Epithelial cell of proximal tubule (primary cell): ENCODE measurements at places on chromosomes 13 and 19. TPM values are rescaled to one million over a fixed set of nuclear protein-coding genes. Genes with fewer than 3 reads are reported as not detected.
A peak's percentile ranks its signal among the peaks of the same experiment; 100 is the strongest.

DNA sequence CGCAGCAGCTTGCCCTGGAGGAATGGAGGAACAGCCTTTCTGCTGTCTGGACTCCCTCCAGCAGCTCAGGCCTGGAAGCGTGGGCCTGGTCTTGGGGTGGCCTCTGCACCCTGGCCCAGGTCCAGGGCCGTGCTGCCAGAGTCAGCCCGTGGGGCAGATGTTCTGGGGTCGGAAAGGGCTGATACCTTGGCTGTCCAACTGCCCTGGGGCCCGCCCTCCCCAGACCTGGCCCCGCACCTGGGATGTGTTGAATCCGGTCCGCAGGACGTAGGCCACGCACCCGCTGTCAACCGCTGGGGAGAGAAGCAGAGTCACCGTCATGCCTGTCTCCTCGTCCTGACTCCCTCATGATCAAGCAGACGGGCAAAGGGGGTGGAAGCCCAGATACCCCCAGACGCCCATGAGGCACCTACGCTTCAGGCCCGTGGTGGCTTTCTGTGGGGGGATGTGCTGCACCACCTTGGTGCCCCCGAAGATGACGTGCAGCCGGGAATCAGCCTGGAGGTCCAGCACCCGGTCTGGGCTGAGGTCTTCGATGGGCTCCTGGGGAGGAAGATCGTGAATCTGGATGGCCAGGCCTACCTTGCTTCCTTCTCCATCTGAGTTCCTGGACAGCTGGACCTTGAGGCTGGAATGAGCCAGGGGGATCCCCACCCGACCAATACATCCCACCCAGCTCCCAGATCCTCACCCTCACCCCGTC lies 7.7 kb downstream of the ATP13A1 start:
- DNase-seq = no peak

DNA sequence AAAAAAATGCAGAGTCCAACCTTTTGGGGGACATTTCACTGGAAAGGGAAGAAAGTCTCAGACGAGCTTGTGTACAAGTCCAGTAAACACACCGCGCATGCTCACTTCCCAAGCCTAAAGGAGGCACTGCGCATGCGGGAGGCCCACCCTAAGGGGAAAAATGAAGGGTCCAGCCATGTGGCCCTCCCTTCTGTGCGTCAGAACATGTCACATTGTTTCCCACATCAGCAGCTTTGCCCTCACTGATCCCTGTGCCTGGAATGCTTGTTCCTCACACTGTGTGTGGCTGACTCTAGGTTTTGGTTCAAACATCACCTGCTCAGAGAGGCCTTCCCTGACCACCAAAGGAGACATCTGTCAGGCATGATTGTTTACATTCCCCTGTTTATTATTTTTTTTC lies 4.4 kb downstream of the ELSPBP1 start:
- DNase-seq = no peak

Gene WASF3
- total RNA-seq = 3.0 and 3.8 TPM in 2 replicates

DNA sequence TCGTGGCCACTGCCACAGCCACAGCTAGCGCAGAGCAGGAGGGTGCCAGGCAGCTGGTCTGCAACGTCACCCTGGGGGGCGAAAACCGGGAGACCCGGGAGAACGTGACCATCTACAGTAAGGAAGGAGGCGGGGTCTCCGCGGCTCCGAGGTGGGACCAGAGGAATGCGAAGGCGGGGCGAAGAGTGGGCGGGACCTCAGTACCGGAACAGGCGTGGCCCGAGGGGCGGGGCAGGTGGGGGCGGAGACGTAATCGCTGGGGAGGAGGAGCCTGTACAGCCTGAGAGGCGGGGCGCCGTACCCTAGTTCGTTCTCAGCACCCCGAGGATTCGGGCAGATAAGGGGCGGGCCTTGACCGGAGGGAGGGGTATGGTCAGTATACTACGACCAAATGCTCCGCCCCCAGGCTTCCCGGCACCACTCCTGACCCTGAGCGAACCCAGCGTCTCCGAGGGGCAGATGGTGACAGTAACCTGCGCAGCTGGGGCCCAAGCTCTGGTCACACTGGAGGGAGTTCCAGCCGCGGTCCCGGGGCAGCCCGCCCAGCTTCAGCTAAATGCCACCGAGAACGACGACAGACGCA lies 2.5 kb downstream of the ICAM5 start:
- no peak for DNase-seq

GRCh38 chr13:33799950-33800592 lies 17.9 kb upstream of the RFC3 start:
- DNase-seq = peak; percentile 3

Gene TBCB
- total RNA-seq = 280 and 410 TPM in 2 replicates

Gene WDR62
- 12.7 and 20.7 TPM in 2 replicates for total RNA-seq

DNA sequence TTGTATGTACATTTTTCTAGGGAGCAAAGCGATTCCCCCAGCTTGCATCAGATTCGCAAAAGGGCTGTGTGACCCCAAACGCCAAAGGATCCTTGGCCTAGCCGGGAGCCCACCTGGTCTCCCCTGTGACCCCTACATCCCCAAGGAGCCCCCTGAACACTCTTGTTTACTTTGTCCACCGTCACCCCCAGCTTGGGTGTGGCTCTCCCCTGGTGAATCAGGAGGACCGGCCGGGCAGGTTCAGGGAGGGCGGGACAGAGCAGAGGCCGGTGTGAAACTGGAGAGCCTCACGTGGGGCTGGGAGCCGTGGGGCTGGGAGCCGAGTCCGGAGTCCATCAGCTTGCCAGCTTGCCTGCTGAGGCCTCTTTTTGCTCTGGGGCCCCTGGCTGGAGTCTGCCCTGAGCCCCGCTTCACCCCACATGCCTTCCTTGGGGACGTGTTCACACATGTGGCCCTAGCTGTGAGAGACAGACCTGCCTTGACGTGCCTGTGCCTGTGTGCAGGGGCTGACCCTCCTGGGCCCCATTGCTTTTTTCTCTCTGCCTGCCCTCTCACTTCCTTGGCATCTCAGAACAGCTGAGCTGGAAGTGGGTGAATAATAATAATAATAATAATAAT lies 2.0 kb downstream of the ITPKC start:
- DNase-seq = no peak

GRCh38 chr13:96999091-96999490 lies 4.8 kb upstream of the OXGR1 start:
- no peak for DNase-seq

DNA sequence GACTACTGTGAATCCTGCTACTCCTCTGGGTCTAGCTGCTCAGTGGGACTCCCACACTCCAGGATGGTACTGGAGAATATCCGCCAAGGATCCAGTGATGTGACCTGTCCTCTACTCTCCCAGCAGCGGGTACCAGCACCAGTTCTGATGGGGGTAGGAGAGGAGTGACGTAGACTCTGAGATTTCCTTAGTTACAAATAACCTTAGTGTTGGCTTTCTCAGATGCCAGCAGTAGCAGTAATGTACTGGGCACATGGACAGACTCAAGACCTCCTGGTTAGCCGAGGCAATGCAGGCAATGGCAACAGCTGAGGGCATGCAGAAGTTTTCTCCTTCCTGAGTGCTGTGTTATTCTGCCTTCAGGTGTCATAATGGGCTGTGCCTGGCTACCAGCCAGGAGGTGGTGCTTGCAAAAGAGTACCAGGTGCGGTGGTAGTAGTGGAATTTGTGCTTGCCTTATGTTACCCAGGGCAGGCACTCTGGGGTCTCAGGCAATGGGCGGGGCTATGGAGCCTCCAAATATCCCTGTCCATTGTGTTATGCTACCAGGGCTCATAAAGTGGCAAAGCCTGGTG lies 105.3 kb upstream of the KLF5 start:
- DNase-seq = no peak

DNA sequence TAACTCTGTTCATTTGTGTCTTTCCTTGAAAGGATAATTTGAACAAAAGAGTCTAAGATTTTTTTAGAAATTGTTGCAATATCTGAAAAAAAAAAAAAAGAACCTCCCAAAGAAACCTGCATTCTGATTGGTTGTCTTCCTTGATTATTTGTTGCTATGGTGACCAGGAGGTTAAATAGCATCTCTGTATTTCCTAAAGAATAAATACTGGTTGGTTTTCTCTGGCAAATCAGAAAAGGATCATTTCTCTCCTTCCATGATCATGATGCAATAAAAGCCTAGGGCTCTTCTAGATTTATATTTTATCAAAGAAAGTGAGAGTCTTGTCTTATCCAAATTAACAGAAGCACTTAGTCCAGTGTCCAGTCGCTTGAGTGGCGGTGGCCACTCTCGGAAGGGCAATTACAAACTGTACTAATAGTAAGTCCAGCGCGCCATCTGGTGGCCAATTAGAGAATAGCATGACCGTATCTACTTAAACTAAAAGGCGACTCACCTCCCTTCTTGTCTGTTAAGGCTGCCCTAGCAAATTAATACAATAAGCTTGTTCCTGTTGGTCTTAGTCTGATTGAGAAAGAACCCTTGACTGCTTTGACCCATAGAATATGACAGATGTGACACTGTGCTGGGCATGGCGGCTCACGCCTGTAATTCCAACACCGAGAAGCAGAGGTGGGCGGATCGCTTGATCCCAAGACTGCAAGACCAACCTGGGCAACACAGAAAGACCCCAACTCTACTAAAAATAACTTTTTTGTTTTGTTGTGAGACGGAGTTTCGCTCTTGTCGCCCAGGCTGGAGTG lies 47.0 kb upstream of the PNMA8B start:
- peak; percentile 45 for DNase-seq

DNA sequence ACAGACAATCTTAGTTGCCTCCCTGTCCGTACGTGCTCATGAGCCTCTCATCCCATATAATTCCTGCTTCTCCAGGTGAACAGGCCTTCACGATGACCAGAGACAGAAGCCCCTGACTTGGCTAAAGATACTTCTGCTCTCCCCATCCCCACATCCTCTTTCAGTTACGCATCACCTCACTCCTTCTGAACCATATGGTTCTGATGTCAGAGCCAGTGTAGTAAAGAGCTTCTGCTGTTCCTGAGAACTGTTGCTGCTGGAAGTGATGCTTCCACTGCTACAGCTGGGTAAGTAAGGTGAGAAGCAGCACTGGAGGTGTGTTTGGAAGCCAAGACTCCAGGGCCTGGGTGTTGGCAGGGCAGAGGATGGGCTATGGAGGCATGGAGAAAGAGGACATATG lies 12.9 kb downstream of the SIGLECL1 start:
- no peak for DNase-seq

- DNase-seq = no peak
These were observed 901 bp downstream of the DPF1 start for GRCh38 chr19:38223119-38223523.

DNA sequence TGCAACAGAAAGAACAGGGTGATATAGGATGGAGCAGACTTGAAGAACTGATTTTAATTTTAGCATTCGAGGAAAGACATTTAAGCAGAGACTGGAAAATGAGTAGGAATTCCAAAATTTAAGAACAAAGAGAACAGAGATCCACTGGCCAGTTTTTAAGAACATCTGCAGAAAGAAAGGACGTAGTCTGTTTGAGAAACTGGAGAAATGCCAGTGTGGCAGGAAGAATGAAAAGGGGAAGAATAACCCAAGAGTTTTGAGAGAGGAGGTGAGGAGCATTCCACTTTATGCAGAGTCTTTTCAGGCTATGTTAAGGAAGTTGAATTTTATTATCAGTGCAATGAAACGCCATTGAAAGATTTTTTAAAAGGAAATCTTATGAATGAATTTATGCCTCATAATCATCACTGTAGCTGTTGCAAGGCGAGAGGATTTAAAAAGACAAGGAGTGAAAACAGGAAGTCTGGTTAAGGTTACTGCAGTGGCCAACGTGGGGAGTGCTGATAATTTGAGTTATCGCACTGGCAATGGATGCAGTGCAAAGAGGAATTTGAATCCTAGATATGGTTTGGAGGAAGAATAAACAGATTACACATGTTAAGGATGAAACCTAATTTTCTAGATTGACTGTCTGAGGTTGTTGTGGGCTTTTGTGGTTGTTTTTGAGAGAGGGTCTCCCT lies 253.8 kb downstream of the DACH1 start:
- no peak for DNase-seq

DNA sequence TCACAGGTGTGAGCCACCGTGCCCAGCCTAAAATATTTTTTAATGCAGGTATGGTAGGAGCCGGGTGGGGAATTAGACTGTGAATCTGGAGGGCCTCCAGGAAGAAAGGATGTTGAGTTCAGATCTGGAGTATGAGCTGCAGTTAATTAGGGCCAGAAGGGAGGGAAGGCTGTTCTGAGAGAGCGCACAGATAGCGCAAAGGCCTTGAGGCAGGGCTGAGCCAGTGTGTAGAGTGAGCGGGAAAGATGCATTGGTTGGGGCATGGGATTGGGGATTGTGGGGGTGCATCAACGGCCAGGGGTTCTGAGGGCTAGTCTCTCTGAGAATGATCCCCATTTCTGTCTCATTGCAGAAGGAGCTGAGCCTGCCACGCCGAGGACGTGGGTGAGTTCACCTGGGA lies 9.7 kb downstream of the MAST3 start:
- DNase-seq = no peak

GRCh38 chr19:38709119-38709518 lies 35.2 kb downstream of the CAPN12 start:
- DNase-seq = no peak

DNA sequence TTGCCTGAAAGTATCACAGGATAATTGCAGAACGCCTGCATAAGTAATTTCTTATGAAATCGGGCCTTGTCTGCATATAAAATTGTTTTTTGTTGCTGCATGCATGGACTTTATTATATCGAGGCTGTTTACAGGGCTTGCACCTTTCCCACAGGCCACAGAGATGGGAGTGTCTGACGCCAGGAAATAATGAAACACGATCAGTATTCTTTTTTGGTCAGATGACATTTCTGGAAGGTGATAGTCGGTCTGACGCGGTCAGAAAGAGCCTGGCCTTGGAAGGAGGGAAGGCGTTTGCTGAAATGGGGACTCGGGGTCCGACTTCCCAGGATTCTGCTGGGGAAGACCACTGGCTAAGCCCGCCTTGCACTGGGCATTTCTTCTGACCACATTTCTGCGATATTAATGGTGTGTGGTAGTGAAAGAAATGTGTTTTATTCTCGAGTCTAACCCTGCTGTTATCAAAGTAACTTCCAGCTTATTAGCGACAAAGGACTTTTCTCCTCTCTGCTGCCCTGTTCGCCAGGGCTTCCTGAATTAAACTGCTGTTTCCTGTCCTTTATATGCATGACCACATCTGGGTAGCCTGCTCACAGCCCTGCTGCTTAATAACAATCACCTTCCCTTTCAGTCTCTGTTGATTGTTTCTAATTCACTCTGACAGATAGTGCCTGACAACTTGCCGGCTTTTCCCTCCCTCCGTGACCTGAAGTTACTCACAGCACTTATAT lies 11.6 kb upstream of the ZNF536 start:
- no peak for DNase-seq

Gene MYO9B
- total RNA-seq = 53.9 and 55.9 TPM in 2 replicates

DNA sequence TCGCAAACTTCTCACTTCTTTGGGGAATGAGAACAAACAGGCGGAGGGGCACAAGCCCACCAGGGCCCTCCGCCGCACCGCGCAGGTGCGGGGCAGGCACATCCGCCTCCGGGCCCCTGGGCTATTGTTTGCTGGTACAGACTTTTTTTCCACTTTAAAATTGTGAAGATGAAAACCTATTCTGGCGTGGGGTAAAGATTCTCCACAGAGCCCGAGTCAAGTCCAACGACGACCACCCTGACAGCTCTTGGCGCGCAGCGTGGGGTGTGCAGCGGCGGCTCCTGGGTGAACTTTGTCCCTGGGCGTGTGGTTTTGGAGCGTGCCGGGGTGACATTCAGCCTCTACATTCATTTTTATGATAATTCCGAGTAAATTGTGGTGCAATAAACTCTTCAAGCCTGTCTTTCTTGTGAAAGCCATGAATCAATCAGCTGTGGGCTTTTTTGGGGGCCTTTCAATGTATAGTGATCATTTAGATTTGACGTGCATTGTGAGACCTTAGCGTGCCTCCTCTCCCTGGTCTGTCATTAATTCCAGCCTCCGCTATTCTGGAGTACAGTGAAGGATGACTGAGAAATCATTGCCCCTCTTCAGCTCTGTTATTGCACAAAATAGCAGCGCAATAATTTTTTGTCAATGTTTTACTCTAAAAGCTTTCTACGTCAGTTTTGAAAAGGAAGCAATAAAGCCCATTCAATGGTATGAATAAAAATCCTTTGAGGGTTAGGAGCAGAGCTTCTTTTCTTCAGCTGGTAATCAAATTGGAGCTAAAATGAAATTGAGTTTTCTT lies 90.0 kb downstream of the TEX29 start:
- no peak for DNase-seq
